ENCODE measurements at places on chromosomes 7 and 10. TPM values are rescaled to one million over a fixed set of nuclear protein-coding genes. Genes with fewer than 3 reads are reported as not detected.

The CLCN1 gene
- 0.34 TPM for total RNA-seq

The GALNT17 gene
- not detected for total RNA-seq

The RPEL1 gene
- 0.57 TPM for total RNA-seq

The PRTFDC1 gene
- 22.7 TPM for total RNA-seq

The EPDR1 gene
- total RNA-seq = 60.5 TPM

The NEURL1 gene
- 0.22 TPM for total RNA-seq

The GBX1 gene
- total RNA-seq = not detected

The NUTM2A gene
- 1.1 TPM for total RNA-seq

The PCLO gene
- total RNA-seq = 9.1 TPM

The BCAP29 gene
- 17.6 TPM for total RNA-seq

The OR6V1 gene
- total RNA-seq = not detected

The MYO3A gene
- 0.14 TPM for total RNA-seq
